ENCODE measurements at places on chromosomes 1 and 21.

DNA sequence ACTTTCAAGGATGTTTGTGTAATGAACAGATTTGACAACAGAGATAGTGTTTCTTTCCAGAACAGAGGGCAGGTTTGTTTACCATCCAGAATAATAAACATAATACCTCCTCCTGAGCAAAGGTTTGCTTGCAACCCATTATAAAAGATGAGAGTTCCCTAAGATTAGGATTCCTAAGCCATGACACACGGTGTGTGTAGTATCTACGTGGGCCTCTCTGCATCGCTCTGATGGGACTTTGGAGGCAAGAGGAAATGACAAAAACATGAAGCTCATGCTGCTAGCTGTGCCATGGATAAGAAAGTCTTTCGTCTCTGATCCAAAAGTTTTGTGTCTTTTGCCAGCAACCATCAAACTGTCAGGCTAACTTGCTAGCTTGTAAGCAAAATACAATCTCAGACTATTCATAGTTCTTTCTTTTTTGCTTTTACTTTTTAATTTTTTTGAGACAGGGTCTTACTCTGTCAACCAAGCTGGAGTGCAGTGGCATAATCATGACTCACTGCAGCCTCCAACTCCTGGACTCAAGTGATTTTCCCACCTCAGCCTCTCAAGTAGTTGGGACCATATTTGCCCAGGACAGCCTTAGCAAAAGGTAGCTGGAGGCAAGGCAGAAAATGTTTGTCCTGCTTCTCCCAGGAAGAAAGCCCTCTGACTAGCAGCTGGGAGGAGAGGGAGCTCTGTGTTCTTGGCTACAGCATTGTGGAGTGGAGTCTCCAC, 81.1 kb downstream of the LHX4 start:
- DNase-seq: no peak

- no peak for DNase-seq
Observed at GRCh38 chr1:21594935-21595897, 73.9 kb downstream of the RAP1GAP start.

DNA sequence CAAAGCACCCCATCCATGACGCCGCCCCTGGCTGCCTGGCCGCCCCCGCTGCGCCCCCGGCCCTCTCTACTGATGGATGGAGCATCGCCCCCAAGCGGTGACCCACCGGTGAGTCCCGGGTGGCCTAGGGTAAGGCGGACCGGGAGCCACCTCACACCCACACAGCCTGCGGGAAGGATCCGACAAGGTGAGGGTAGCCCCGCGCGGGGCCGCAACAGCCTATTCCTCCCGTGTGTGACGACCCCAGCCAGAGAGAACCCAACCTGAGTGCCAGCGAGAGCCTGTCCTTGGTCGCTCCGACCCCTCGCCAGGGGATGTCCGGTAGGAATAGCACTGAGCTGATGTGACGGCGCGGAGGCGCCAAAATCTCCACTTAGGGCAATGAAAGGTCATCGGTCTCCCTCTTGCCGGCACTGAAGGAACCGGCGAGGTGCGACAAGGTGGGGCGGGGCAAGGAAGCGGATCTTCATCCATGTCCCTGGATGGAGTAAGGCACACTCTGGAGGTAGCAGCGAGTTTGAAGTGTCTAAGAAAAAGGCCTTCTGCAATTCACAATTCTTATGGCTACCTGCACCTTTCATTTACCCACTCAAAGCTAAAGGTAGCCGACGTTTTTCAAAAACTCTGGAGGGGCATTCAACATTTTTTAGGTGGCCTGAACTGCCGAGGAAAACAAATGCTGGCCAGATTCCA, 19.7 kb upstream of the CHIA start:
- no peak for DNase-seq

- DNase-seq: no peak
Observed at GRCh38 chr1:233343262-233343661, 15.7 kb downstream of the MAP3K21 start.

DNA sequence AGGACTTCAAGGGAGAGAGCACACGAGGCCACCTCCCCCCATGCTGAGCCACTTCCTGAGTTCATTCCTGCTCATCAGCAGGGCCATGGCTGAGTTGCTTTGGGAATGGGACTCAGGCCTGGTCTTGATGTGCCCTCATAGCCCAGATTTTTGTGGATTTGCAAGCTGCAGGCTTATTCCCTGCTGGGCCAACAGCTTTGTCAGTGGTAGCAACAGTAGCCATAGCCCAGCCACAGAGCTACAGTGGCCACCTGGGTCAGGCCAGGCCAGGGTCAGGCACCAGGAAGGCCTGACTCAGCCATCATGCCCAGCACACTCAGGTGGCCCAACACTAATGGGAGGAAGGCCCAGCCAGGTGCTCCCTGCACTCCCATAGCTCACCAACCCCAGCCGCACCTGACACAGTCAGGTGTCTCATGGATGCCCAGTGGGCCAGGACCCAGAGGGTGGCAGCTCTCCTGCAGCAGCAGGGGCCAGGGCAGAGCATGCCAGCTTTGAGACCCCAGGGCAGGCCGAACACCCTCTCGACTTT, 33.5 kb downstream of the EPHA2 start:
- no peak for DNase-seq

GRCh38 chr1:183585038-183585437, 5.2 kb downstream of the NCF2 start:
- DNase-seq: no peak

DNA sequence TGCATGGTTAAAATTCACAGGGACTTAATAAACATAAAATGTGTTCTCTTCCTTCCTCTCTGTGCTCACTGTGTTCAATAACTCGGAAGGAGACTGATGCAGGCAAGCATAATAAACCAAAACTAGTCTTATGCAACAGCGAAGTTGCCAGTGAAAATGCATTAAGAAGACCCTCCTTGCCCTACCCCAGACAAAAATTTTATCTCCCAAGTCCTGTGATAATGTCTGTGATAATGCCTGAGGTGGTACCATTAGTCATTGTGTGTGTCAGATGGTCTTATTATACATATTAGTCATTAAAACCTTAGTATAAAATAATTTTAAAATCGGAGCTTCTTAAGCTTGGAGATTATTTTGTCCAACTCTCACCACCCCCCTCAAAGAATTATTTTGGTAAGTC, 97.8 kb downstream of the NGF start:
- no peak for DNase-seq

- no peak for DNase-seq
Observed at GRCh38 chr21:27671207-27671606, 704.3 kb upstream of the ADAMTS5 start.

DNA sequence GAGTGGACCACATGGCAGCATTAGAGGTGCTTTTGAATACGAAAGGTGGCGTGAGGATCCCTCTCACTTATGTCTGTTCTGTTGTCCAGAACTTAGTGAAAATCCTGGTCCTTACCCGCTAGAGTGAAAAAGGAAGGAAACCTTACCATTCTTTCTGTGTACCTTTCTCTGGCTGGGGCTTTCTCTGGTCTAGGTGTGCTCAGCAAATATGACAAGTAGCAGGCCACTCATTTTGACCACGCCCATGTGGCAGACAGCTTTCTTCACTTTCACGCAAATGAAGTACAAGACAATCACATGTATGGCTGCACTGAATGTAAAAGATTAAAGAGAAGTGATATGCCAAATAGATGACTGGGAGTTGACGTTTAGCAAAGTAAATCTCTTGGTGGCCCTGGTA, 131.9 kb downstream of the FGGY start:
- no peak for DNase-seq

GRCh38 chr1:177937931-177938330, 31.9 kb downstream of the SEC16B start:
- DNase-seq: no peak

Data from NCI-H2107 (cell line).